ENCODE measurements at places on chromosomes 4 and X. TPM values are rescaled to one million over a fixed set of nuclear protein-coding genes. Genes with fewer than 3 reads are reported as not detected.

ARR3 gene
- polyA plus RNA-seq: 0.60 TPM

FOXP3 gene
- 3.1 TPM for polyA plus RNA-seq

RAB40AL gene
- not detected for polyA plus RNA-seq

PRPS1 gene
- polyA plus RNA-seq: 10.6 TPM

POLN gene
- not detected for polyA plus RNA-seq

SHOX gene
- 0.60 TPM for polyA plus RNA-seq

YY2 gene
- polyA plus RNA-seq: 0.77 TPM

PITX2 gene
- 1.2 TPM for polyA plus RNA-seq
